ENCODE measurements at places on chromosomes 2 and 18.
A peak's percentile ranks its signal among the peaks of the same experiment; 100 is the strongest.

- DNase-seq, result no peak
Observed at GRCh38 chr2:45748239-45748638, 96.8 kb downstream of the PRKCE start.

DNA sequence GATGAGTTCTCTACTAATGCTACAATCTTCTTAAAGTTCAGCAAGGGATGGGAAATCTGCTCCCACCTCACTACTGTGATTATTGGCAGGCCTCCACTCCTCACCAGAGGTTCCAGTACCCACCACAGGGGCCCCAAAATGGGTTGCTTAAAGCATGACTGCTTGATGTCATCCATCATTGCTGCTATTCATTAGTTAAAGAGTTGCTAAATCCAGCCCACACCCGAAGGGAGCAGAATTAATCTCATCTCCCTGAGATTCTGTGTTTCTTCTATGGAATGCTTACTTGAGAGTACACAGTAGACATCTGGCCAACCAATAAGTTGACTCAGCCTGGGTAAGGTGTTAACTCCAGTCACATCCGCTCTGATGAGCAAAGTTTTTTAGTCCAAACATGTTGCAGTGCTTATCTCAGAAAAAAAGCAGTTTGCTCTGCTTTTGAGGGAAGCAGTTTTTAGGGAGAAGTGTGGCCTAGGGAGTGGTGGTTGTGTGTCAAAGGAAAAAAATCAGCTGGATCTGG, 690.2 kb upstream of the POU3F3 start:
- DNase-seq, result no peak

DNA sequence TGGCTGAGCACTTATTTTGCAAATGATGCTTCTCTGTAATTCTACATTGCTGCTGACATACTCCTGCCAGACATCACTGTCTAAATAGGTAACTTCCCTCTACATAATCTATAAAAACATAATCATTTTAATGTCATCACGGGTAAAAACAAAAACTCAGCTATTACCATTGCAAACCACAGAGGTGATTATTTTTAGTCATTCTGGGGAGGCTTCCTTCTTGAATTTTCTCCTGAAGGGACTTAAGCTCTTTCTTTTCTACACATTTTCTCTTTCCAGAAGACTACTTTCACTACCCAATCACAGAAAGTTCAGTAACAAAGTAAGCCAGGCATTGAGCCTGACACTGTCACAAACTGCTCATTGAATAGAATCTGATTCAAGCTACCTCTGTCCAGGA, 40.4 kb upstream of the NFU1 start:
- no peak for DNase-seq

GRCh38 chr2:72133721-72134407, 13.8 kb downstream of the CYP26B1 start:
- no peak for DNase-seq

DNA sequence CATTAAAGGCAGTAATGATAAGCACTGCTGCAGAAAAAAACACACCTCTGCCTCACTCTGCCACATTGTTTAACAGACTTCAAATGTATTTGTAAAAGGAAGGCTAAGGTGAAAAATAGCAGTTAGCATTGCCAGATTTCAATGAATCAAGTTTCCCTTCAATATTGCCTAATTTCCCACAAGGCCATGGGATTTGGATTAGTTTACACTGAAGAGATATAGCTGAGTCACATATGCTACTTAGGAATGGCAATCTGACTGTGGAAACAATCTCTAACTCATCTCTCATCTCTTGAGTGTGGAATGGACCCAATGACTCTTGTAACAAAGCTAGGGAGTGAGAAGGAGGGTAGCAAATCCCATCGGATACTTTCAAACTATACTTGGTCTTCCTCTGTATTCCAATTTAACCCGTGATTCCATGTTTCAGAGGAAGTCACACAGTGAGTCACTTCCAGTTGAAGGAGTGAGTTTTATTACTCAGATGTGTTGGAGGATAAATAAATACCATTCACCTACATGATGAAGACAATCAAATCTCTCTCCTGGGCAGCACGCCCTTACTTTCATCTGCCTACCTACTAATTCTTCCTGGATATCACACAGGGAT, 5.1 kb downstream of the B4GALT6 start:
- no peak for DNase-seq

DNA sequence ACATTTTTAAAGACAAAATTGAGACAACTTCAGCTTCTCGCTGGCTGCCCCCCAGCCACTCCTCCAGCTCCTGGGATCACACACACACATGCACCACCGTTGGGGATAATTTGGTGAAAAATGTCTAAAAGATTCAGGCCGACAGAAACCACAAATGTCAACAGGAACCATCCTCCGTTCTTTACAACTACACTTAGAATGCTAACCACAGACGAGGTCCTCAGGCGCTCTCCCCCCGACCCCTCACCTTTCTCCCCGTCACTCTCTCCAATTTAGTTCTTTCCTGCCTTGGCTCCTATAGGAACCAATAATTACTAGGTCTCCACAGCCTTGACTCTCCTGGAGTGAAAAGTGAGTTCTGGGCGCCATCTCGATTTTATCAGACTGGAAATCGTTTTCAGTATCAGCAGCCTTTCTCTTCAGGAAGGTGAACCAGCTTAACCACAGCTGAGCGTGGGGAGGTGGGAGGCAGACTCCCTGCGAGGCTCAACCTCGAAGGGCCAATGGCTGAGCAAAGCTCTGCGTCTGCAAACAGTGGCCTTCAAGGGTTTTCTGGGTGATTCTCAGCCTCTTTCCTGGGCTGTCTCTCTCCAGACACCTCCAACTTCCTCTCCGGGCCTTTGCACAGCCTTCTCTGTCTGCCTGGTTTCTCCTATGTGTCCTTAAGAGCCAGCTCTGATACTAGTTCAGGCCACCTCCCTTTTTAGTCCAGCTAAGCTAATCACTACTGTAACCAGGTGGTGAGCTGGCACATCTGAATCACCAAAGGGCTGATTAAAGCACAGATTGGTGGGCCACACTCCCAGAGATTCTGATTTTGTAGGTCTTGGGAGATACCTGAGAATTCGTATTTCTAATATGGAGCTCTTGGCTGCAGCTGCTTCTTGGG, 115.7 kb upstream of the COPS8 start:
- DNase-seq, result no peak

DNA sequence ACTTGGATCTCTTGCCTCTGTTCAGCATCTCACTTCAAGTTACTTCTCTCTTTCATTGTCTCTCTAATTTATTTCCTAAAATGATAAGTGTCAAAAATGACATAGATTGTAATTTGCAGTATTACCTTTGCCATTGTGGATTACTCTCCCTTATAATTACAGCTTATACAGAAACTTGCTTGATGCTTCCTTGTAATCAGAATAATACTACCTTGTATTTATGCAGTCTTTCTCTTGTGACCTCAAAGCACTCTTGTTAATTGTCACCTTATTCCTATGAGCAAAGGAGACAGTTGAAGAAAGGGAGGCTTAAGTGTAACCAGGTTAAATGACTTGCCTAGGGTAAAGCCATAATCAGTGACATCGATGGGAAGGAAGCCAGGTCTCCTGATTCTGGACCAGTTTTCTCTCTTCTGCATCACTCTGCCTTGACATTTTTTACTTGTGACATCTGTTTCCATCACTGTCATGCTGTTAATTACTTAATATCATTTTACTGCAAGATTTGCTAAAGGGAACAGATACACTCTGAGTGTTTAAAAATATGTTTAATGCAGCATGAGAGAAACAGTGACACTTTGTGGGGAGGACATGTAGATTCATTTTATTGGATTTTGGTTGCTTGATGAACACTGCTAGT, 388.6 kb downstream of the PARD3B start:
- DNase-seq, result no peak

- DNase-seq, result no peak
Observed at GRCh38 chr2:158723181-158723838, 71.8 kb upstream of the DAPL1 start.

GRCh38 chr2:200130762-200131166, 175.4 kb downstream of the MAIP1 start:
- DNase-seq, result no peak

- DNase-seq, result no peak
Observed at GRCh38 chr2:42510608-42511243, 16.9 kb upstream of the KCNG3 start.

DNA sequence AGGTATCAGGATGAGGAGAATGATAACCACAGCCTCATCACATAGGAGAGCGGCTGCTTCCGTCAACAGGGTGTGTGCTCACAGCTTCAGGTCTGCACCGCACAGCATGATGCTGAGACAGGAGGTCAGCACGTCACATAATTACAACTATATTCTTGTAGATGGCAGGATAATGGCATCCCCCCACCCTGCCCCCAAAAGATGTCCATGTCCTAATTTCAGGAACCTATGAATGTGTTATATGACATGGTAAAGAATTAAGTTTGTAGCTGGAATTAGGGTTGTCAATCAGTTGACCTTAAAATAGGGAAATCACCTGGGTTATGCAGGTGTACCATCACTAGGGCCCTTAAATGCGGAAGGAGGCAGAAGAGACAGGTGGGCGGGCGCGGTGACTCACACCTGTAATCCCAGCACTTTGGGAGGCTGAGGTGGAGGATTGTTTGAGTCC, 73.9 kb downstream of the ARL4C start:
- DNase-seq, result no peak

- DNase-seq, result no peak
Observed at GRCh38 chr2:205699515-205700289, 17.4 kb downstream of the NRP2 start.

DNA sequence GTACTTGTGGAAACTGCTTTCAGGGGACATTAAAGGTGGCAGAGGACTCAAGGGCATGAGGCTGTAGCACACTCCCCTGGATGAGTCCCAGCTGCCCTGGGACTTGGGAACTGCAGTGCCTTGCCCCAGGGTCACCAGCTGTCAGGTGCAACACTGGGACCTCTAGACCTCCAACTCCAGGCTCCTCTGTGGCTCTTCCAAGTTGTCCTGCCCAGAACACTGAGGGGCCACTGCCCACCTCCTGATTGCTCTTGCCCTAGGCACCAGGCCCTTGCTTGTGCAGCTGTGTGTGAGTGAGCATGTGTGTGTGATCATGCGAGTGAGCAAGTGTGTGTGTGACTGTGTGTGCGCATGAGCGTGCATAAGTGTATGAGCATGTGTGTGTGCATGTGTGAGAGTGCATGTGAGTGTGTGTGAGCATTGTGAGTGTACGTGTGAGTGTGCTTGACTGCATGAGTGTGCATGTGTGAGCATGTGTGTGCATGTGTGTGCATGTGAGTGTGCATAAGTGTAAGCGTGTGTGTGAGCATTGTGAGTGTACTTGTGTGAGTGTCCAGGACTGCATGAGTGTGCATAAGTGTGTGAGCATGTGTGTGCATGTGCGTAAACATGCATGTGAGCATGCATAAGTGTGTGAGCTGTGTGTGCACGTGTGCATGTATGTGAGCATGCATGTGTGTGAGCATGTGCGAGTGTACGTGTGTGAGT, 301.5 kb downstream of the NDUFA10 start:
- DNase-seq, result no peak

- peak; percentile 43 for DNase-seq
Observed at GRCh38 chr2:31386648-31387047, 27.9 kb downstream of the XDH start.

GRCh38 chr2:177753682-177754491, 318.7 kb downstream of the PDE11A start:
- DNase-seq, result peak; percentile 58

DNA sequence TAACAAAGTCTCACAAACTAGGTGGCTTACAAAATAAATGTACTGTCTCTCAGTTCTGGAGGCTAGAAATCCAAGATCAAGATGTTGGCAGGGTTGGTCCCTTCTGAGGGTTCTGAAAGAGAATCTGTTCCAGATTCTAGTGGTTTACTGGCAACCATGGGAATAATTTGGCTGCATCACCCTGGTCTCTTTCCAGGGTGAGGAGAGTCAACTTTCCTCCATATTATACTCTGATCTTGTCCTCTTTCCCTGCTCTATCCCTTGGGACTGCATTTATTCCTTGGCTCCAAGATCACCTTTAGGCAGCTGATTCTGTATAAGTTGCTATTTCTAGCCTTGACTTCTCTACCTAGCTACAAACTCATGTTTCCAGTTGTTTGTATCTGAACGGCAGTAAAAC, 35.2 kb downstream of the SLC40A1 start:
- no peak for DNase-seq

GRCh38 chr18:12336887-12337286, 28.8 kb downstream of the TUBB6 start:
- no peak for DNase-seq

DNA sequence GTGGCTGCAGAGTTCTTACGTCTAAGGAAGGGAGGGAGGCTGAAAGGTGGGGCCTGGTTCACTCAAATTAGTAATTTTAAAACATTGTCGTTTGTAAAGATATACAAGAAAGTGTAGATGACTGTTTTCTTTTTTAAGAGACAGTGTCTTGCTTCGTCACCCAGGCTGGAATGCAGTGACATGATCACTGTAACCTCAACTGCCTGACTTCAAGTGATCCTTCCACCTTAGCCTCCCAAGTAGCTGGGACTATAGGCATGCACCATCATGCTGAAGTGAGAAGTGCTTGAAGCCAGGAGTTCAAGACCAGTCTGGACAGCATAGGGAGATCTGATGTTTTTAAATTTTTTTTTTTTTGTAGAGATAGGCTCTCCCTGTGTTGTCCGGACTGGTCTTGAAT, 52.9 kb downstream of the HNRNPLL start:
- no peak for DNase-seq

- no peak for DNase-seq
Observed at GRCh38 chr18:74714791-74715190, 117.1 kb downstream of the ZNF407 start.

- no peak for DNase-seq
Observed at GRCh38 chr2:8472545-8473323, 209.1 kb upstream of the ID2 start.

DNA sequence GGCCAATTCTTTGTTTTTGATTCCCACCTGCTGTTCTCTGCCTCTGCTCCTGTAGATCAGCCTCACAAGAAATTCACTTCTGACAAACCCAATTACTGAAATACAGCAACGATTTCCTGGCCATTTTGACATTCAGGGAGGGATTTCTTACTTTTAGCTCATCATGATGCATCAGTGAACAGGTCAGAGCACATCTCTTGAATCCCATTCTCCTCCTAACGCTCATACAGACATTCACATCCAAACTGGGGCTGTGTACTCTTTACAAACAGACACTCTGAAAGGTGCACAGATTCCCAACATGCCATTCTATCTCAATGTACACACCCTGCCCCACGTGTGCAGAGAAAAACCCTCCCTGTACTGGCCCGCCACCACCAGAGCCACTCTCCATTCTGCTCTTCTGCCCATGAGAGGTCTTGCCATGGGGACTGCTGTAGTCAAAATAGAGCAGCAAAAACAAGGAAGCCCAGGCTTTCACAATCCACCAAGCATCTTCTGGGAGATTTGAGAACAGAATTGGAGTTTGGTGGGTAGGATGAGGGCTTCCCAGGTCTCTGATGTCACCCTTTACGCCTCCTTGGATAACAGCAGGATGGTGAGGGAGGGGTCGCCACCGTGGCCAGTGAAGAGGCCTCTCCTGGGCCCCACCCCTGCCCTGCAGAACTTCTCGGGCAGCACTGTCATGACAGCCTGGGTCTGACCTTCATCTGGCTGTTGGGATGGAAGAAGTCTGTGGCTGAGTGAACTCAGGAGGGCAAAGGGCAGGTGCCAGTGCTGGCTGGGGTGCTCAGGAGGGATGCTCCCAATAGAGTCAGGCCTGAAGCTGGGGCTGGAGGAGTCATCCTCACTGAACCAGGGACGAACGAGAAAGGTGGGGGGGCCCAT, 41.9 kb upstream of the ZFP36L2 start:
- no peak for DNase-seq
